ENCODE measurements at places on chromosomes 12 and 14.

DNA sequence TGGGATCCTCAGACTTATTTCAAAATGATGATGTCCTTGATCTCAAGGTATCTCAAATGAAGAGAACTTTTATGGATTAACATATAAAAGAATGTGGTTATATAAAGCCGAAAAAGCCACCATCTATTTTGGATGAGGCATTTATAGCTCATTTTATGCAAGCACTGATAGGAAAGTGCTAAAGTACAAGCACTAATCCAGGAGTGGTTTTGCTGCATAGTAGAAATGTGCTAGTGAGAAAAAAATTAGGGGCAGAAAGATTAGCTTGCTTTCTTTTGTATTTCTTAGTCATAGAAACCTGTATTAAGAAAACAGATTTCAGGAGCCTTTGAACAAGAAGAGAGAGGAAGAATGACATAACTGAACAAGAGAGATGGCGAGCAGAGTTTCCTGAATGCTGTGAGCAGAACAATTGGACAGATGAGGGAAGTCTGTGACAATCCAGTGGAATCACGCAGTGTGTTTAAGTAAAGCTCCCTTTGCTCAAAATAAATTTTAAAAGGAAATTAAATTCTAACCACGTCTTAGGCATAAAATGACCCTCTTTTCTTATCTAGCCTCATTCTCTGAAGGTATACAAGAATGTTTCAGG, 238.2 kb upstream of the NOVA1 start:
- DNase-seq, result no peak

DNA sequence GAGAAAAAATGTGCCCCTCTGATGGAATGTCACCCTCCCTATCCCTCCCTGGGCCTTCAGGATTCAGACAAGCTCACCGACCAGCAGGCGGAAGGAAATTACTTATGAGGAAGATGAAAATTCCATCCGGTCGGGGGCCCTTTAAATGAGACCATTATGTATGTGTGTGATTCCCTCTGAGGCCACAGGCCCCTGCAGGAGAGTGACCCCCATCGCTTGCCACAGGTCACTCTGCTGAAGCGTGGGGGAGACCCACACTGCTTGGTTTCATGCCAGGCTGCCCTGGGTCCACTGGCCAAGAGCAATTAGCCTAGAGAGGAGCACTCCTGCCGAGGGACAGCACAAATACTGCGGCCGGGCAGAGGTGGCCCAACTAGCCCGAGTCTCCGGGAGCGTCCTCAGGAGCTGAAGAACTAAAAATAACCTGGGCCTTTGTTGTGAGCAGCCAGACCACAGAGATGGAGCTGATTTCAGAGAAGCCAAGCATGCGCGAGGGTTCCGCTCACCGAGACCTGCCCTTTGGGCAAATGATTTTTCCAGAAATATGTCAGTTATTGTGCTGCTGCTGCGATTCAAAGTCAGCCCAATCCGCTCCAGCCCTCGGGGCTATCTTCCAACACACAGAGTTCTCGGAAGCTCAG, 276.4 kb downstream of the DPF3 start:
- no peak for DNase-seq

DNA sequence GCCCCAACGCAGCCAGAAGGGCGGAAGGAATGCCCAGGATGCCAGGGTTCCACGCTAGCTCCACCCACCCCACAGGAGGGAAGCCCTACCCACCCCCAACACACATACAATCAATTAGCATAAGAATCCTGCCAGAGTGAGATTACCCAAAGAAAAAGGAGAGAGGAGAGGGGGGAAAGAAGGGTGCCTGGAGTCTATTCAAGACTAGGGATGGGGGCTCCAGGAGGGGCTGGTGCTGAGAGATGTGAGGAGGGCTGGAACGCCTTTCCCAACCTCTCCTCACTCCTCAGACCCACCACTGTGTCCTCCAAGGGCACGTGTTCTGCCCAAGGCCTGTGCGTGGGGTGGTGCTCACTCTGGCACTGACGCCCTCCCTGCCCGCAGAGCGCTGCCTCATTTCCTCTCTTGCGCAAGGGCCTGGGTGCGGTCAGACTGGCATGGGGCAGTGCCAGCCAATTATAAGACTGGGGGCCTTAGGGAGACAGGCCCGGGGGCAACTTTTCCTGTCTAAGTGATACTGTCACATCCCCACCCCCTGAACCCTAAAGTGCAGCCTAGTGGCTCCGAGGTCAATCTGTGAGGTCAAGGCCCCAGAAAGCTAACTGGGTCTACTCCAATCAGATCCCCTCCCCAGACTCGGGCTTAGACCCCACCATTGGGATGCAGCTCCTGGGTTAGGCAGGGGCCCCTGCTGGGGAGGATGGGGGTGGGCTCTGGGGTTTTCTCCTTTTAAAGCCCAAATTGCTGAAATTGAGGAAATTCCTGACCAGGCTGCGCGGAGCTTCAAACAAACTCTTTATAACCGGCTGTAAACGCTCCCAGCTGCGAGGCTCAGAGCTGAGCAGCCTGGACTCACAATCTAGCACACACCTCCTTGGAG, 10.2 kb upstream of the ITGB7 start:
- no peak for DNase-seq

DNA sequence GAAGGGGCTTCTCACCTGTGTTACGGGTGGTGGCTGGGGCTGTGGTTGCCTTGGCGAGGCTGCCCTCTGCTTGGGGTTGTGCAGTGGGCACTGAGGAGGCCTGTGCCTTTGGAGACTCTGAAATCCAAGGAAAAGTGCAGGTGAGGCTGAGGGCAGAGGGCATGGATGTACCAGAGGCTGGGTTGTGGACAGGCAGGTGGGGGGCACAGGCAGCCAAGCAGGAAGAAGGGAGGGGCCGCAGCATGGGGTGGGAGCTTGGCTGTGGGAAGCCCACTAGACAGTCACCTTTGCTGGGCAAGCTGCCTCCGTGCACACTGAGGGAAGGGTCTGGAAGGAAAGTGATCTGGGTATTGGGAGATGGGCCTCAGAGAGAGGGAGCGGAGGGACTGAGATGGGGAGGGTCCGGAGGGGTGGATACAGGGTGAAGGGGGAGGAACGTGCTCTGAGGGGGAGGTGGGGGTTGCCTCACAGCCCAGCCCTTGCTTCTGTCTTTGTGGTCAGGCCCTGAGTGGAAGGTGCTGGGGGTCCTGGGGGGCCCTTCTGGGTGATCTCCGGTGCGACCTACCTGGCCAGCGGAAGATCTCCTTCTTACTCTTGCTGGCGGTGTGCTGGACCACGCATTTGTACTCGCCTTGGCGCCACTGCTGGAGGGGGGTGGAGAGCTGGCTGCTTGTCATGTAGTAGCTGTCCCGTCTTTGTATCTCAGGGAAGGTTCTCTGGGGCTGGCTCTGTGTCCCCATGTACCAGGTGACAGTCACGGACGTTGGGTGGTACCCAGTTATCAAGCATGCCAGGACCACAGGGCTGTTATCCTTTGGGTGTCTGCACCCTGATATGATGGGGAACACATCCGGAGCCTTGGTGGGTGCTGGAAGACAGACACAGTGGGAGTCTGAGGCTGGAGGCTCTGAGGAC, 318.7 kb downstream of the TMEM121 start:
- no peak for DNase-seq

DNA sequence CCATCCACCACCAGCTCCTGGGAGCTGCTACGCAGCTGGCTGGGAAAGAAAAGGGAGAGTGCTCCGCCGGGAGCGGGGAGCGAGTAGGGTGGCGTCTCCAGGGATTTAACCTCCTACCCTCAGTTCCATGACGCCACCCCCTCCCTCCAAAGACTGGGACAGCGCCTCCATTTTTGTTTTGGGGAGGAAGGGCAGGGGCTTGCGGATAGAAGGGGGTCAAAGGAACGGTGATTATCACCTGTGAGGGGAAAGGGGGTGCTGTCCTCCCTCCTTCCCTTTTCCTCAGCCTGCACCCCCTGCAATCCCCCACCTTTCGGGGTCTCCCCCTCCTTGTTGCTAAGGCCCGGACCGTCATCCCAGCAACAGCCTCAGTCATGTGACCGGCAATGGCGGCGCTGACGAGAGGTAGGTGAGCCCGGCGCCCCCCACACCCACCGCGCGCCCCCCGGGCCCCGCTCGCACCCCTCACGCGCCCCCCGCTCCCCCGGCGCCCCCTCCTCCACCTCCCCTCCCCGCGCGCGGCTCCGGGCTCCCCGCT, at the start of gene DTX3:
DTX3 (plus strand) TSS at position 371 of the 538 bp plus-strand sequence. CDS start 1,694 bp downstream, outside the sequence.
- no peak for DNase-seq

DNA sequence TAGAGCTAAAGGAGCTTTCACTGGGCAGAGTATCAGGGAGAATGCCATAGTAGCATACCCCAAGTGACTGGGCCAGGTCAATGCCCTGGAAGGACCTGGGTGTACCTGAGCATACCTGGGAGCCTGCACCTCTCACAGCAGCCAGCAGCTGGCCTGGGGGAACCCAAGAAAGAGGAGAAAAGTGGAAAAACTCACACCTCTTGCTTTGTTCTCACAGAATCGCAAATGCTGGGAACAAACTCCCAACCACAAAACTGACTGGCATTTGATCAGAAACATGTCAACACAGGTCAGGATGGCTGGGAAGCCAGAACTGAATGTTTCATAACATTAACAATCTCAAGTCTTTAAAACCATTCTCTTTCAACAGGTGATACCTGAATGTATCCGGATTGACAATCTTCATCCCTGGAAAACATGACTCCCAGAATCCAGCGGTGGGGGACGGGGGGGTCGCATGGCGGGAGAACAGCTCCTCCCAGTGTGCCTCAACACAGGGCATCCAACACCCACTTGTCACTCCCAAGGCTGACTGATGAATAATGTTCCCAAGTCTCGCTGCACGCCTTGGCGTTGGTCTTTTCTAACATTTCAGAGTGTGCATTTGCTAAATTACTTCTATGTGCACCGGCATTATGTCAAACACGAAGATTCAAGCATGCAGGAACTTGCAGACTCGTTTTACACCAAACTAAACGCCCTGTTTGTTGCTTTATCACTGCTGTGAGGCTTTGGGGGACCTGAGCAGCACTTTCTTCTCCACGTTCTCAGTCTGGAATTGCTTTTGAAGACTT, 7.9 kb downstream of the FOXN3 start:
- DNase-seq, result no peak

- no peak for DNase-seq
These were observed 29.9 kb downstream of the WASHC3 start for GRCh38 chr12:102031852-102032251.

DNA sequence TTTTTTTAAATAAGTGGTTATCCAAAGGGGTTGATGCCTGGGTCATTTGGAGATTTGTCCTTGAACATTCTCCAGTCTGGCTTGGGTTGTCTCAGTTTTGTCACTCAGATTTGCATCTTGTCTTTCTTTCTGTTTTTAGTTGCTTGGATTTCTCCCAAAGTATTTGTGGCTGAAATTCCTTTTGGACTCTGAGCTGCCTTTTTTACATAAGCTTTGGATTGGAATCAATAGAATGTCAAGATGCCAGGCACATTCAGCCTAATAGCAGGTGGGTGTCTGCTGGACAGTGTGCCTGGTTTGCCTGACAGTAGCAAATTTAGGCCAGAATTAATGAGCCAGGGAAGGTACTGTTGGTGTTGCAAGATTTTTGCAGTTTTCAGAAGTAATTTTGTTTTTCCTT, 50.0 kb downstream of the FLRT2 start:
- no peak for DNase-seq

GRCh38 chr14:38870296-38870836, 232.7 kb downstream of the SEC23A start:
- DNase-seq, result no peak

GRCh38 chr12:76622915-76623314, 63.3 kb upstream of the OSBPL8 start:
- DNase-seq, result no peak

GRCh38 chr12:110742096-110742717, 484 bp downstream of the PPP1CC start:
- DNase-seq, result no peak

DNA sequence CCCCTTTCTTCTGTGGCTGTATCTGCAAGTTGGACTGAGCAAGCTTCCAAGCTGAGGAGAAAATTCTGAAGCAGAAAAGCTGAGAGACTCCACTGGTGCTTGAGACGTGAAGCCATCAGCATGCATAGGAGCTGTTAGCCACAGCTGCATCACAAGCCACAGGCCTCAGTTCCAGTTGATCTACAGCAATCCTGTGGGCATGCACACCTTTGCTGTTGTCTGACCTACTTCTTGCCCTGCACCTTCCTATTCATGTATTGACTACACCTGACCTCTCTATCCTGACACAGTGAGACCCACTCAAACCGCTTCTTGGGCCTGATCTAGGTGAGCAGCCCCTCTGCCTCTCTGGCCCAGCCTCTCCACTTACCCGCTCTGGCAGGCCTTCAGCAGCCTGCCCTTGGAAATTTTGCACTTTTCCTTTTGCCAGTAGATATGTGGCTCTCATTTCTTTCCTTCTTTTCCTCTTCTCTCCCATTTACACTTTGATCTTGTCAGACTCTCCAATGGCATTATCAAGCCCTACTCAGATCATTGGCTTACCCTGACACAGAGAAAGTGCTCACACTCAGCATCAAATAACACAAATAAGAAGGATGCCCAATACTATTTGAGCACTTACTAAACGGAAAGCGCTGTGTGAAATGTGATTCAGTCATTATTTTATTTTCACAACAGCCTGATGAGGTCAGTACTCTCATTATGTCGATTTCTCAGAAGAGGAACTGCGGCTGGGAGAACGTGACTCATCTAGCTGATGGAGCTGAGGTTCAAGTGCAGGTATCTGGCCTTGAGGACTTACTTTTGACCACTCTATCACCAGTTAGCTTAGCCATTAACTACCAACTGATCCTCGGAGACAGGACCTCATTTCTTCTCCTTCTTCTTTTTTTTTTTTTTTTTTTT, 21.9 kb upstream of the PTGR2 start:
- no peak for DNase-seq

DNA sequence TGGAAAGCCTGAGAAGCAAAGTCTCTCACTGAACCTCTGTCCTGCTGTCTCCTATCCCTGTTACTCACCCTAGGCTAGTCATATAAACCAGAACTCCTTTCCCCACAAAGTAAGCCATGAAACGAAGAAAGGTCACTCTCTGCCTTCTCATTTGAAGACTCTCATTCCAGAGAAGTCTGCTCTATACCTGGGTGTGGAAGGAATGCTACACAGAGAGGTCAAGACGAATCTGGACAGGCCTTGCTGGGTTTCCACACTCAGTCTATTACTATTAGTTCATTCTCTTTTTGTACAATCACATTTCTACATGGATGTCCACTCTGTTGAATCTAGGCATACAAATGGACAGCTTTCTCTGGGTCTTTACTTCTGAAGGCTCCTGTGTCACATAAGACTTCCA, 2.4 kb upstream of the AEBP2 start:
- DNase-seq, result no peak

DNA sequence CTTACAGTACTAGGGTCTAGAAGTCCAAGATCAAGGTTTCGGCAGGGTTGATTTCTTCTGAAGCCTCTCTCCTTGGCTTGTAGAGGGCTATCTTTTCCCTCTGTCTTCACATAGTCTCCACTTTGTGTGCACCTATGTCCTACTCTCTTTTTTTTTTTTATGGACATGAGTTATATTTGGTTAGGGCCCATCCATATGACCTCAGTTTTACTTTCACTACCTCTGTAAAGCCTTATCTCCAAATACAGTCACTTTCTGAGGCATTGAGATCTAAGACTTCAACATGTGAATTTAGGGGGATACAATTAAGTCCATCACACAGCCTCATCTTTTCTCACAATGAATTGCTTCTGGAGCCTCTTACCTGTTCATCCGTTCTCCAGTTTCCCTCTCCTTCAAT, 5.9 kb upstream of the SPTB start:
- no peak for DNase-seq

All from NCI-H524 treated with DMSO at 0.1 percent for 48 hours (cell line).